Activated T-helper 9 cell treated with anti-CD3 and anti-CD28 coated beads, Interleukin-2, amount 50 U/mL, for 16 hours (primary cell): ENCODE measurements at places on chromosomes 5 and 9.

GRCh38 chr9:34446468-34446891 lies 11.9 kb downstream of the FAM219A start:
- no peak for DNase-seq

- DNase-seq = no peak
These were observed 9.6 kb downstream of the FBXO38 start for GRCh38 chr5:148393390-148393741.

DNA sequence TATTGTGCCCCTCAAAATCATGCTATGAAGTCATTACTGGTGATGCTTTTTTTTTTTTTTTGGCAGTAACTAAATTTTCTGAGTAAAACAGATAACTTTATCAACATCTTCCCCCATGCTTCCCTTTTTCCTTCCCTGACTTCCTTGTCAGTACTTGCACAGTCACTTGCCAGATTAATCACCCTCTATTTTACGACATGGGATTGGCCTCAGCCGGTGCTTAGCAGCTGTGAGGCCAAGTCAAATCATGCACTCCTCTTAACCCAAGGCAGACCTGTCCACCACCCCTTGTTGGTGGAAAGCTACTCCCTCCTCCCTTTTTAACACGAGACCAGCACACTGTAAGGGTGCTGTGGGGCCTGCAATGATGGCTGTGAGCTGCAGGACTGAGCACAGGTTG lies 118.0 kb upstream of the OTULINL start:
- DNase-seq = no peak

DNA sequence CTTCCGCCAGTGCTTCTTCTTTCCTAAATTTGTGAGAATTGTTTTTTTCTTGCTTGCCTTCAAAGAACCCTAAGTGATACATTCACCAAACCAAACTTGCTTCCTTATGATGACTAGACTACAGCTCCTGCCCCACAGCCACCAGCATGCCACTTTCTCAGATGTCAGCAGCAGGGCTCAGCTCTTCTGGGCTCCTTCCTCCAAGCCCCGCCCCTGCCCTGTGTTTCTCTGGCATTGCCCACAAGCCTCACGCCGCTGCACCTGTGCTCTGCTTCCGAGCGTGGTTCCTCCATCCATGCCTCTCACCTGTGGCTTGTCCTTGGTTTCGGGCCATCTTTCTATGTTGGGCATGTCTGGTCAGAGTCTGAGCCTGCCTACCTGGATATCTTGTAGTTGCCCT lies 10.6 kb downstream of the UNC5A start:
- no peak for DNase-seq

GRCh38 chr9:136156209-136157120 lies 37.8 kb upstream of the TMEM250 start:
- no peak for DNase-seq

- no peak for DNase-seq
These were observed 5.1 kb downstream of the PITX1 start for GRCh38 chr5:135028791-135029476.

GRCh38 chr5:159543326-159543725 lies 213.0 kb upstream of the IL12B start:
- no peak for DNase-seq

DNA sequence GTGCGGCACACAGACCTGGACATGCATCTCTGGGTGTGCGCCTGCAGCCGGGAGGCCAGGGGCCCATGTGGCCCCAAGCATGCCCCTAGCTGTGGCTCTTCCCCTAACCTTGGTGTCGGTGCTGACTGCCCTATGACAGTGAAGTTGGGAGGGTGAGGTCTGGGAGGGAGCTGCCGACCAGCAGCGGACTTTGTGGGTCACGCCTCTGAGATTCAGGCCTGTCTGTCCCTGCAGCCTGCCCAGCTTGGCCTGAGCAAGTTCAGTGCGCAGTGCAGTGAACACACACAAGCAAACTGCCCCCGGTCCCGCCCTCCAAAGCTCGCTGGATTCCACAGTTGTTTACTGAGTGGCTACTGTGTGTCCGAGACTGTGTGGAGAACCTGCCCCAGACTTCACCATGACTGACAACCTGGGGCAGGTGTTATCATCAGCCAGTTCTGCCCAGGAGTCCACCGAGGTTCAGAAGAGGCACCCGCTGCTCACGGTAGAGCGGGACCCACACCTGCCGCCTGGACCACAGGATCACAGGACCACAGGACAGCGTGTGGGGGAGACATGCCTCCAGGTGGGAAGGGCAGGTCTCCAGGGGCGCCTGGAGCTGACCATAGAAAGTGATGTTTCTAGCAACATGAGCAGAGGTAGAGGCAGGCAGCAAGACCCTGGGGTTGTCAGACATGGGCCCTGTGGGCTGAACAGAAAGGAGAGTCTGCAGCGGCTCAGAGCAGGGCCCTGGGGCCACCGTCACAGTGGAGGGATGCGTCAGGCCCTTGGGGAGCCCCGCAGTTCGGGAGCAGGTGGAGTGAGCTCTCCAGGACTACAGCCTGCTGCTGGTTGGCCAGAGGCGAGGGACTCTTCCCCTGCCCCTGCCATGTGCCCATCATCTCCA lies 105.1 kb downstream of the PHF2 start:
- no peak for DNase-seq

- DNase-seq = no peak
These were observed 56.4 kb upstream of the ISL1 start for GRCh38 chr5:51326844-51327243.

DNA sequence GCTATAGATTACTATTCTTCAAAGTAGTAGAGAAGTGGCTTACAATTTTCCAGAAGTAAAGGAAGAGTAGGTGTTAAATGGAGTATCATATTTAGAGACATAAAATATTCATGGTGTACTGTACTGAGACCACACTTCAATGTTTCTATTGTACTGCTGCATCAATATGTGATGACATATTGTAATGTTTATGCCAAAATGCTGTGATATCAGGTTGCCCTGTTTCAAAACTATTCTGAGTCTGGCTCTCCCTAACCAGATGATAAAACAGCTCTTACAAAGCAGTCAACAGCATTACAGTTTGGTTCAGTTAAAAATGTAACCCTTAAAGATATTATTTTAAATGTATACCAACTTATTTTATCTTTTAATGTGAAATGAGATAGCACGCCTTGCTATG lies 30.8 kb upstream of the ACOT12 start:
- DNase-seq = no peak

- DNase-seq = no peak
These were observed 98.5 kb upstream of the LMX1B start for GRCh38 chr9:126515001-126515872.

DNA sequence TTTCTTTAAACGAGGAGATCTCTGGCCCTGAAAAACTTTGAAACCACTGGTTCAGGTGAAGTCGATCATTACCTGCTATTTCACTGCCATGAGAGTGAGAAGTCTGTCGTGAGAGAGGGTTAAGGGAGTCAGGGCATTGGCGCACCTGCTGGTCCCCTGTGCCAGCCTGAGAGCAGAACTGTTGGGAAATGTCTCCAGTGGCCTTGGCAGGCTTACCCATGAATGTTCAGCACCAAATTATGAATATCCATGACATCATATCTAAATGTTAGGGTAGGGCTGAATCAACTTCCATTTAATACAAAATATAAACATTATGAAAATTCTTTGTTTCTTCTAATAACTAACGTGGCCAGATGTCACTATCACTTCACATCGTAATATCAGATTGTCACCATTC lies 379.3 kb downstream of the KDM4C start:
- no peak for DNase-seq

GRCh38 chr9:6277417-6277816 lies 50.8 kb upstream of the TPD52L3 start:
- DNase-seq = no peak
